ENCODE measurements at places on chromosomes 7 and 10. TPM values are rescaled to one million over a fixed set of nuclear protein-coding genes. Genes with fewer than 3 reads are reported as not detected.

GRCh38 chr7:40105879-40106473 lies 28.4 kb downstream of the MPLKIP start:
- no peaks in the 10 kb centered on the region for H3K36me3 ChIP-seq
- H3K27me3 ChIP-seq = no peaks in the 10 kb centered on the region
- no peak for DNase-seq
- no peak overlapping the region for H3K27ac ChIP-seq
- no peaks in the 10 kb centered on the region for H3K4me1 ChIP-seq
- H3K4me3 ChIP-seq = no peak overlapping the region

The SLC25A13 gene
- total RNA-seq = 10.9 TPM

The TMEM213 gene
- total RNA-seq = not detected

The MPP7 gene
- 13.0 TPM for total RNA-seq

DNA sequence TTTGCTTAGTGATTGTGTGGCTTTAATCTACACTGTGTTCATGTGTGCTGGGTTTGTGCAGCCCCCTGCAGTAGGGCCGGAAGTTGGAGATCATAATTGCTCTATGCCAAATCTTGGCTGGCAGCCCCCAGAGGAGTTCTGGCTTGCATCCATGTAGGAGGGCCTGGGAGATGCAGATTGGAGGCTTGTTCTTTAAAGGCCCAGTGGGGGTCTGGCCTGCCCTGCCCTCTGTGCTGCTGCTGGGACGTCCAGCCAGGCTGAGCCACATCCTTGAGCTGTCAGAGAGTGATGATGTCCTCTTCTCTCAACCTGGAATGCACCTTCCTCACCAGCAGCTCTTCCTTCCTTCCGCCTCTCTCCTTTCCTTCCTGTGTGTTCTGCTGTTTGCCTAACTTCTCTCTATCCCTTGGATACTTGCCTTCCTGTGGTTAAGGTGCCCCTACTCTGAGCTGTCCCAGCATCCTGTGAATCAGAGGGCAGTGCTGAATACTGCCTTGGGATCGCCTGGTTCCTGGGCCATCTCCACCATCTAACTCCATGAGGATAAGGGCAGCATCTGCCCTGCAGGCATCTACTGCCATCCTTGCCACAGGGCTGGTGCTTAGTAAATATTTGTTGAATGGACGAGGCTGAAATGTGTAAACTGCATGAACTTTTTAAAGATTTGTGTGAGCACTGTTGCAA lies 30.2 kb downstream of the DOCK1 start:
- no peak overlapping the region for H3K27ac ChIP-seq
- no peaks in the 10 kb centered on the region for H3K27me3 ChIP-seq
- peaks cover 13% of the 10 kb centered on the region for H3K4me1 ChIP-seq
- no peak for DNase-seq

GRCh38 chr7:67918158-67918557 lies 921.5 kb downstream of the TYW1 start:
- no peaks in the 10 kb centered on the region for H3K36me3 ChIP-seq
- H3K27me3 ChIP-seq = no peaks in the 10 kb centered on the region
- H3K4me3 ChIP-seq = no peak overlapping the region
- H3K4me1 ChIP-seq = no peaks in the 10 kb centered on the region
- no peak overlapping the region for H3K27ac ChIP-seq
- DNase-seq = no peak

DNA sequence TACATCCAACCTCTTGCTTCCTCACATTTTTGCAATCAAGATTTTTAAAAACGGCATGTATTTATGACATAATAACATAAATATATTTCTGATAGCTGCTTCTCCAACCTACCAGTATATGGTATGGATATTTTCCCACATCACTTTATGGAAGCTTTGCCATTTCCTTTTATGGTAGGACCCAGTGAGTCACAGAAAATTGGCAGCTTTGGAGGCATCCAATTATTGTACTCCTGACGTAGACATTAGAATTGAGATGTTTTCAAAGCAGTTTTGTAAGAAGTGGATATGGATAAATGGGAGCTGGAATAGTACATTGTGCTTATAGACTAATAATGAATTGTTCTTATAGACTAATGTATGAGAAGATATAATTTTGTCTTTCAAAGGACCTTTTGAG lies 23.8 kb upstream of the BICC1 start:
- peaks cover 3% of the 10 kb centered on the region for H3K4me1 ChIP-seq
- no peaks in the 10 kb centered on the region for H3K36me3 ChIP-seq
- no peak for DNase-seq
- H3K27me3 ChIP-seq = no peaks in the 10 kb centered on the region
- H3K4me3 ChIP-seq = no peak overlapping the region

GRCh38 chr7:111511845-111512244 lies 50.4 kb downstream of the IMMP2L start:
- H3K4me1 ChIP-seq = no peaks in the 10 kb centered on the region
- no peaks in the 10 kb centered on the region for H3K36me3 ChIP-seq
- no peaks in the 10 kb centered on the region for H3K27me3 ChIP-seq
- no peak overlapping the region for H3K27ac ChIP-seq

The ZNF775 gene
- total RNA-seq = 2.1 TPM

Data from heart left ventricle (tissue), 16 donors.